ENCODE measurements at places on chromosomes 16 and 17.
A peak's percentile ranks its signal among the peaks of the same experiment; 100 is the strongest.

GRCh38 chr17:38768417-38768816 is 15.9 kb downstream of the PSMB3 start:
- DNase-seq, result no peak

- peak; percentile 59 for DNase-seq
Measured at GRCh38 chr17:78529871-78530670, 47.1 kb downstream of the DNAH17 start.

GRCh38 chr17:79558091-79558900 is 52.6 kb downstream of the RBFOX3 start:
- no peak for DNase-seq

GRCh38 chr17:30236766-30237165 is 1.3 kb upstream of the SLC6A4 start:
- DNase-seq, result no peak

DNA sequence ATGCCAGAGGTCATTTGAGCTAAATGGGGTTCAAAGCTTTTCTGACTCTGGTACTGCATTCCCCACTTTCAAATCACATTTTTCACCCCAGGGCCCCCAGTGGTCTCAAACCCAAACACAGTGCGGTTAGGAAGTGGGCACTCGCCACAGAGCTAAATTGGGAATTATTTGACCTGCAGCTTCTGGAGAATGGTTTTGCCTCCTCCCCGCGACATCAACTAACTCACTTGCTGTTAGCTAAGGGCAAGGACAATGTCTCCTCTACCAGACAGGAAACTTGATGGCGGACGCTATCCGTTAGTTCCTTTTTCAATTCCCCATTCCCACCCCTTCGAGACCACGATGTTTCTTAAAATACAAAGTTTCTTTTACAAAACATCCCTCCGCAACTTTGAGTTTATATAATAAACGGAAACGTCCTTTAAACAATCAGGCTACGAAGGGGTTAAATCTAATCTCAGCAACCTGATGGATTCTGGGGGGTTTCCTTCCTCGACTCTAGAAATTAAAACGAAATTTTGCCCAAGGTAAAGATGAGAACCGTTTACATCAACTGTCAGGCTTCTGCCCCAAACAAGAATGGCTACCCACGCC is 500 bp upstream of the KAT7 start:
- peak; percentile 65 for DNase-seq

- DNase-seq, result no peak
Measured at GRCh38 chr16:84308120-84308519, 13.4 kb downstream of the WFDC1 start.

DNA sequence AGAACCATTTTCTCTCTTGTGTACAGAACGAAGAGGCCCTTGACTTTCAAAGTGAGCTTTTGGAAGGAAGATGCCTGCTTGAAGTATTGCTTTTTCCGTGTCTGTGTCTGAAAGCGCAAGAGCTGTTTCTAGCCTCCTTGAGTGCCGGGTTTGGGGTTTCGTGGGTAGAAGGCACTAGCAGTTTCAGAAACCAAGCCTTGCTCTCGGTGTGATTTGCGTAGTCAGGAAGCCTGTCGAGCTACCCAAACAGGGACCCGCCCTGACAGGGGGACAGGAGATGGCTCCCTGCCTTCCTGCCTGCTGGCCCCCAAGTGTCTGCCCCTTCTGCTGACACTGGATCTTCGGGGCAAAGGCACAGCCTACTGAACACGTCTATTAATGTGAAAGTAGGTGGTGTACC is 322.0 kb downstream of the MAF start:
- peak; percentile 85 for DNase-seq

GRCh38 chr17:62572488-62572887 is 55.0 kb upstream of the MRC2 start:
- DNase-seq, result no peak

GRCh38 chr16:51801635-51802034 is 650.6 kb upstream of the SALL1 start:
- no peak for DNase-seq

DNA sequence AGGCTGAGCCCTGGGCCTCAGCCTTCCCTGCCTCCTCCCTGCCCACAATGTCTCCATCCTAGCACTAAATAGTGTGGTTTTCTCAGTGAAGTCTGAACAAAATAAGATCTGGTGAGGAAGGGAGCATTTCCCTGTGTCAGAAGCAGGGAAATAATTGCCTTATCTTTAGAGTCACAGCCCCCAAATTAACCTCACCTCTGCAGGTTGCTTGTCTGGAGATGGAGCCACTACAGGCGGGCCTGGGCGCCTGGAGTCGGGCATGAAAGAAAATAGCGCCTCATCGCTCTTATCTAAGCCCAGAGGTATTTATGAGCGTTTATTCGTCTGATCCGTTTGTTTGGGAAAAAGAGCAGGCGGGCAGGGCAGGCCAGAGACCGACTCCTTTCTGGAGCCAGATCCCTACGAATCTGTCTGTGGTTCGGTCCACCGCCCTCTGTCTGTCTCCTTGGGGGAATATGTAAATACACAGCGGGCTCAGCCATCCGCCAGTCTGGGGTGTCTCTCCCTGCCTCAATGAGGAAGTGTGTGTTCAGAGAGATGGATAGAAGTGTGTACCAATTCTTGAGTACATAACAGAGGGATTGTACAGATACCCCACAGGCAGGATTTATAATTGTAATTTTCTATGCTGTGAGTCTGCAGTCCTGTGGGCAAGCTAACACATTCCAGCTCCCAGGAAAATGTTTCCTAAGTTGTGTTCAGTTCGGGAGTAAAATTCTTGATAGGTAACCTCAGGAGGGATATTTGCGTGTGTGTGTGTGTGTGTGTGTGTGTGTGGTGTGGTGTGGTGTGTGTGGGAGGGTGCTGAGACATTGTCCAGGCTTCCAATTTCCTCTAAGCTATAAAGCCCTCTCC is 4.3 kb downstream of the HOXB6 start:
- no peak for DNase-seq

- DNase-seq, result no peak
Measured at GRCh38 chr16:57062329-57062728, 30.1 kb upstream of the CPNE2 start.

- DNase-seq, result no peak
Measured at GRCh38 chr17:77915594-77916021, 42.9 kb upstream of the TNRC6C start.

- DNase-seq, result peak; percentile 79
Measured at GRCh38 chr16:29738514-29738913, 7.3 kb downstream of the C16orf54 start.

GRCh38 chr17:75749545-75750389 is 15.2 kb downstream of the GALK1 start:
- peak; percentile 96 for DNase-seq

DNA sequence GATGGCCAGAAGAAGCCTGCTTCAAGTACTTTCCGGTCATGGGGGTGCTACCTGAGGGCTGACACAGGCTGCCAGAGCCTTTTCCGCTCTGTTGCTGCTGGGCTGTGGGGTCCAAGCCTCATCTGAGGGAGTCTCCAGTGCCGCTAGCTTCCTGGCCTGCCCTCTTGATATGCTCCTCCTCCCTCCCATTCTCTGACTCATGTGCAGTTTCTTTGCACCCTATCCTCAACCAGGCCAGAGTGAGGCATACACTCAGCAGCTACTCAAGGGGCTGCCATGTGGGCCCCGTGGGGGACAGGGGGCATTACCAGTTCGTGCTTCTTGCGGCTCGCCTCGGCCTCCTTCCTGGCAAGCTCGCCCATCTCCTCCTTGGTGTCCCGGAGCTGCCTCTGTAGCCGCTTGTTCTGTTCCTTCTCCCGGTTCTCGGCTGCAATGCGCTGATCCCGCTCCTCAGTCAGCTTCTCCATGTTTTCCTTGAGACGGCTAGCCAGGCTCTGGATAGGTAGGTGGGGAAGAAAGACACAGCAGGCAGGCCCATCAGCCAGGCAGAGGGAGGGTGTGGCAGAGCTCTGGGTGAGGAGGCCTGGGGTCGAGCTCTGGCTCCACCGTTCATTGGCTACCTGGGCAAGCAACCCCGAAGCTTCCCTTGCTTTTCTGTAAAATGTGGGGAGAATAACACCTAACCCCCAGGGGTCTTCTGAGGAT is 43.8 kb downstream of the PIPOX start:
- DNase-seq, result no peak

DNA sequence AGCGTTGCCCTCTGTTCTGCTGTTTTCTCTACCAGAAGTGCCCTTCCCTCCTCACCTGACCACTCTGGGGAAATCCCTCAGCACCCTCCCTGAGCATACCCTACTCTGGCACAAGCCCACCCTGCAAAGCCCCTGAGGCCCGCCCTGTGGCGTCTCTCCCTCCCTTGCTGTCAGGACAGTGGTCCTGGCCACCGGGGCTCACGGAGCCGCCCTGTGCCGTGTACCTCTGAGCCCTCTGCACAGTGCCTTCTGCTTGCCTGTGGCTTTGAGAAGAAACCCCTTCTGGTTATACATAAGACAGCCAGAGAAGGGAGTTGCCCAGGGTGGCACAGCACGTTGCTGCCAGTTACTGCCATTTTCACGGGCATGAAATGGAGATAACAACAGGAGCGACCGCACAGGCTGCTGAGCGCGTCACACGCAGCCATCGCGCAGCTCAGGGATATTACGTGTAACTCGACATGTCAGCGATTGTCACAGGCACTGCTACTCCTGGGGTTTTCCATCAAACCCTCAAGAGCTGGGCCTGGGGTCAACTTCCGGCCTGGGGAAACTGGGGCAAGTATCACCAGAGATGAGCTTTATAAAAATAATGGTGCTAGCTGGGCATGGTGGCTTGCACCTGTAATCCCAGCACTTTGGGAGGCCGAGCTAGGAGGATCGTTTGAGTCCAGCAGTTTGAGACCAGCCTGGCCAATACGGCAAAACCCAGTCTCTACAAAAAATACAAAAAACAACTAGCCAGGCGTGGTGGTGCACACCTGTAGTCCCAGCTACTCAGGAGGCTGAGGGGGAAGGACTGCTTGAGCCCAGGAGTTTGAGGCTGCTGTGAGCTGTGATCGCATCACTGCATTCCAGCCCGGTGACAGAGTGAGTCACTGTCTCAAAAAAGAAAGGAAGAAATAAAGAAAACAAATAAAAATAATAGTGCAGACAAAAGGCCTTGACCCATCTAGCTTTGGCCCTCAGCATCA is 14.8 kb downstream of the SCGB1C2 start:
- peak; percentile 56 for DNase-seq

DNA sequence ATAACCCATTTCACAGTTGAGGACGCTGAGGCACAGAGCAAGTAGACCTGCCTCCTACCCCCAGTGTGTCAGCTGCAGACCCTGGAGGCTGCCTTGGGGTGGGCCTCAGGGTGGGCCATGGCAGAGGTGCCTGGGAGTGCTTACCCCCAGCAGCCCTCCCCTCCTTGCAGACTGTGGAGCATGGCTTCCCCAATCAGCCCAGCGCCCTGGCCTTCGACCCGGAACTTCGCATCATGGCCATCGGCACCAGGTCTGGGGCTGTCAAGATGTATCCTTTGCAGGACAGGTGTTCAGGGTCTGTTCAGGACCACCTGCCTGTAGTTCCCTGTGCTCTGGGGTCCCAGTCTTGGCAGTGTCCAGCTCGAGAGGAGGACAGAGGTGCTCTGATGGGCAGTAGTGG is 4.3 kb downstream of the LLGL1 start:
- no peak for DNase-seq

DNA sequence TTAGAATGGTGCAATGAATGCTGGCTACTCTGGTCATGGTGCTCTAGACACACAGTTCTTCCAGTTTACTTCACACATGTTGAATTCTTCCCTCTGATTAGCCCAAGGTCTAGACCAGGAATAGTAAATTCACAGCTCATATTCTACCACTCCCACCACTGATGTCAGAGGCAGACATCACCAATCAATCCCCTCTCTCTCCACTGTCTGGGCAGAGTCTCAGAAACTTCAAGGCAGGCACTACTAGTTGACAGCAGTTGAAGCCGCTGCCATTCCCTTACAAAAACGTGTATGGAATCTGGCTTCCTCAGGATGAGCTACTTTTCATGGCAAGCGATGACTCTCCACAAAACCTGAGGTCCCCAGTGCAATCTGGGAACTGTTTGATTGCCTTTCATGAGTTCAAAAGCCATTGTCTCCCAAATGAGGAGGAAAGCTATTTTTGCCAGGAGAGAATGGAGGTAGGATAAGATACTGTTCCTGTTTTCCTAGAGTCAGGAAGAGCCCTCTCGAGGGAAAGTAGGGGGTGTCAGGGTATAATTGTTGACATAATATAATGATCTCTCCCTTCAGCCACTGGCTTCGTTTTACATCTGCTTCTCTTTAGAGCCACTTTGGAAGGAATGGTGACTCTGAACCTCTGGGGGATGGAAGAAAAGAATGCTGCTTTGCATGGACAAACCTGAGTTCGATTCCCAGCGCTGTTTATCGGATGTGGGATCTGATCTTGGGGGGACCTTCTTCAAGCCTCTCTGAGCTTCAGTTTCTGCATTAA is 90.0 kb downstream of the FOXL1 start:
- no peak for DNase-seq

- DNase-seq, result no peak
Measured at GRCh38 chr17:32515677-32516383, 29.0 kb downstream of the CDK5R1 start.

GRCh38 chr16:48064971-48065370 is 90.8 kb downstream of the ABCC12 start:
- no peak for DNase-seq

DNA sequence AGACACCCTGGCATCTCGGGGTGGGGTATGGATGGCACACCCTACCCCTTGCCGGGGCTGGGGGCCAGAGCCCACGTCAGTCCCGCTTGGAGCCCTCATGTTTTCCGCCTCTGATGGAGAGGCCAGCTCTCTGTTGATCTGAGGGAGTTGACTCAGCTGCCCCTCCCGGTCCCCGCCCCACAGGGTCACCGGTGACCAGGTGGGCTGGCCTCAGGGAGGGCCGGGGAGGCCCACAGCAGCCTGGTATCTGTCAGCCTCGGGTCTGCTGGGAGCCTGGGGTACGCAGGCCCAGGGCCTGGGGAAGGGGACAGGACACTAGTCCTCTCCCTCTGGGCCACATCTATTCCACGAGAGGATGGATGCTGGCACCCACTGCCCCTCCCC is 109.5 kb upstream of the CIBAR2 start:
- no peak for DNase-seq

DNA sequence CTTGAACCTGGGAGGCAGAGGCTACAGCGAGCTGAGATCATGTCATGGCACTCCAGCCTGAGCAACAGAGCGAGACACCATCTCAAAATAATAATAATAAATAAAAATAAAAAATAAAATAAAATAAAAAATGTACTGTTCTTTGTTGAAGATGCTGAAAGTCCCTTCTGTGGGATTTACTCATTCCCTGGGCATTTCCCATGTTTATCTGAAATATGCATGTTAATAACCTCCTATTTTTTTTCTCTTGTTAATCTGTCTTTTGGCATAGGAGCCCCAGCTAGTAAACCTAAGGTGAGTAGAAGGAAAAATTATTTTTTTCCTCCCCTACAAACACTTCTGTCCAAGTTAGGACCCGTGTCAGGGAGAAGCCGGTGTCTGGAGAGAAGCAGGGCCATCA is 34.4 kb downstream of the TMEM92 start:
- no peak for DNase-seq

GRCh38 chr16:78105517-78105916 is 6.1 kb downstream of the WWOX start:
- DNase-seq, result no peak
